ENCODE measurements at places on chromosomes 16 and 17.

- DNase-seq = no peak
Measured at GRCh38 chr17:58193641-58194255, 1.2 kb downstream of the EPX start.

- no peak for DNase-seq
Measured at GRCh38 chr17:43877031-43877430, 30.1 kb downstream of the CD300LG start.

GRCh38 chr16:17233318-17234002 lies 237.3 kb downstream of the XYLT1 start:
- DNase-seq = no peak

GRCh38 chr16:17466876-17467275 lies 3.9 kb downstream of the XYLT1 start:
- no peak for DNase-seq

DNA sequence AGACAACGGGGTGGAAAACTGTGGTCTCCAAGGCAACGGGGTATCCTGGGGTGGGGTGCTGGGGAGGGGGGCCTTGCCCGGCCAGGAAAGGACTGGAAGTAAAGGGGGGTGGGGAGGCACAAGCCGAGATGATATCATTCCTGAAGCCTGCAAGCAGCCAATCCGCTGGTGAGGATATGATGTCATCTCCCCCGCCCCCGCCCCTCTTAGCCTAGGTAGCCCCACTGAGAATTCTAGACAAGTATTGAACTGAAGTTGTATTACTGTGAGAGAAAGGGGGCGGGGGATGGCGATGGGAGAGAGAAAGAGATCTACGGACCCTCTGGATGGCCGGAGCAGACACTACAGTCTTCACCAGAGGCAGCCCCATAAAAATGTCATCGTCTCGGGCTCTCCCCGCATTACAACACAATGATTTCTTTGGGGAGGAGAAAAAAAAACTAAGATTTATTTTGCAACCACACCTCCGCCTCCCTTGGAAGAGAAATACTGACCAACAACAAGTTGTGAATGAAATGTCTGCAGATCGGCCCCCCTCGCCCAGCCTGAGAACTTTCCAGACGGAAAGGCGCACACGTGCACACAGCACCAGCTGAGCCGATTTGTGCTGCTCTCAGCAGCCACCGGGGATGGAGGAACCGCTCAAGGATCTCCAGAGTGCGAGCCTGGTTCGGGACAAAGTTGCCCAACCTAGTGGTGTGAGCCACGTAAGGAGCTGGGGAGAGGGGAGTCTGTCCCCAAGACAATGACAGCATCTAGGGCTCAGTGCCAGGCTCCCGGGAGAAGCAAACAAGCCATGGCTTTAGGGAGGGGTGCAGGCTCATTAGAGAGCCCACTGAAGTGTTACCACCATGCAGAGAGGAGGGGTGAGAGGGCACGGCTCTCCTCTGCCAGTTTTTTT lies 222.1 kb downstream of the SOX9 start:
- no peak for DNase-seq

- no peak for DNase-seq
Measured at GRCh38 chr16:1206326-1206725, 18.7 kb downstream of the TPSG1 start.

DNA sequence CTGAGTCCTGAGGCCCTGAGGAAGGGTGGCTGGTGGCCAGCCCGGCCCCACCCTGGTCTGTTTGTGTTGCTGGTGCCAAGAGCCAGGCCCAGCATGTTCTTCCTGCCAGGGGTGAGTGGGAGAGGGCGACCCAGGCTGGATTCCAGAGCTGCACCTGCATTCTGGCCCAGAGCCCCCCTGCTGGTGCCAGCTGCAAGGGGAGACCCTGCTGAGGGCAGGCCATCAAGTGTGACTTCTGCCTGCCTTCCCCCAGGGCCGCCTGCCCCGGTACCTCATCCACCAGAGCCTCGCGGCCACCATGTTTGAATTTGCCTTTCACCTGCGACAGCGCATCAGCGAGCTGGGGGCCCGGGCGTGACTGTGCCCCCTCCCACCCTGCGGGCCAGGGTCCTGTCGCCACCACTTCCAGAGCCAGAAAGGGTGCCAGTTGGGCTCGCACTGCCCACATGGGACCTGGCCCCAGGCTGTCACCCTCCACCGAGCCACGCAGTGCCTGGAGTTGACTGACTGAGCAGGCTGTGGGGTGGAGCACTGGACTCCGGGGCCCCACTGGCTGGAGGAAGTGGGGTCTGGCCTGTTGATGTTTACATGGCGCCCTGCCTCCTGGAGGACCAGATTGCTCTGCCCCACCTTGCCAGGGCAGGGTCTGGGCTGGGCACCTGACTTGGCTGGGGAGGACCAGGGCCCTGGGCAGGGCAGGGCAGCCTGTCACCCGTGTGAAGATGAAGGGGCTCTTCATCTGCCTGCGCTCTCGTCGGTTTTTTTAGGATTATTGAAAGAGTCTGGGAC lies 2.4 kb upstream of the TCAP start:
- DNase-seq = no peak

GRCh38 chr16:19690196-19690595 lies 27.8 kb downstream of the KNOP1 start:
- DNase-seq = no peak

- DNase-seq = no peak
Measured at GRCh38 chr17:82835122-82835521, 4.7 kb downstream of the ZNF750 start.

- DNase-seq = no peak
Measured at GRCh38 chr17:1447052-1447451, 9.0 kb downstream of the CRK start.

- no peak for DNase-seq
Measured at GRCh38 chr16:7521834-7522233, 189.2 kb downstream of the RBFOX1 start.

DNA sequence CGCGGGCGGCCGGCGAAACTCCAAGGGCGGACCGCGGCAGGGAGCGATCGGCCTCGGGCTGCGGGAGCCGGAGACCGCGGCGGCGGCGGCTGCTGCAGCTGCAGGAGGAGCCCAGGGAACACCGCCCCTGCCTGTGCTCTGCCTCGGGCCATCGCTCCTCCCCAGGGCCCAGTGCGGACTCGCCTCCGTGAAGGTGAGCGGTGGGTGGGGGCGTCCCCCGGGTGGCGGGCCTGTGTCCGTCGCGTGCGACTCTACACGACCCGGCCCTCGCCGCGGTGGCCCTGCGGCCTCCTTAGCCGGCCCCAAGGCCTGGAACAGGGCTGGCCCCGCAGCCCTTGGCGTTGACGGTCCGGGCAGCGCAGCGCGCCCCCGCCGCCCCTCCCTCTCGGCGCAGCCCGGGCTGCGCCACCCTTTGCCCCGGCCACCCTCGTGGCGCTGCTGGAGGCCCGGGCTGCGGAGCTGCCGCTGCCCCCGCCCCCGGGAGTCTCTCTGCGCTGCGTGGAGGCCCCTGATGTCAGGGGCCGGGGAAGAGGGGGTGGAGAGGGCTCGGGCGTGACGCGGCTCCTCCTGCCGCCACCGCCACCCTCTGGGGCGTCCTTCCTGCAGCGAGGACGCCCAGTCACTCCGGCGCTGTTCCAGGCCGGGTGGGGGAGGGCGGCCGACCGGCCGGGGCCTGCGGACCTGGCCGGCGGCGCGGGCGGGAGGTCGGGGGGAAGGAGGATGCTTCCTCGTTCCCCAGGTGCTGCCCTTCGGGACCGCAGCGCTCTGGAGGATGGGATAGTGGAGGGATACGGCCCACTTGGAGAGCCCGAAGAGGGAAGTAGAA lies 485 bp downstream of the DYNLL2 start:
- peak; percentile 58 for DNase-seq

DNA sequence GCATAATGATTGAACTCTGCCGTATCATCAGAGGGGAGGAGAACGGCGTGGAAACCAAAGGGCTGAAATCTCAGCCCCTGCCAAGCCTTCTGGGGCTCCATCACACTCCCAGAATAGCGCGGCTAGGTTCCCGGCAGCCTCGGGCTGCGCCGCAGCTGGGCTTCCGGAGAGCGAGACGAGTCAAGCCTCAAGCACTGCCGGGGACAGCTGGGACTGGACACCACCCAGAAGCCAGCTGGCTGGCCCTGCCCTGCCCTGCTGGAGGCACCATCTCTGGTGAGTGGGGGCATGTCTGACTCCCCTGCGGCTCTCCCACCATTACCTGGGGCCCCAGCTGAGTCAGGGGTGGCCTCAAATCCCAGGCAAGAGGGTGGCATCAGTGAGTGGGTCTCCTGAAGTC lies 7.2 kb upstream of the GPRC5C start:
- no peak for DNase-seq

- DNase-seq = no peak
Measured at GRCh38 chr16:56865394-56866062, 521 bp downstream of the SLC12A3 start.

DNA sequence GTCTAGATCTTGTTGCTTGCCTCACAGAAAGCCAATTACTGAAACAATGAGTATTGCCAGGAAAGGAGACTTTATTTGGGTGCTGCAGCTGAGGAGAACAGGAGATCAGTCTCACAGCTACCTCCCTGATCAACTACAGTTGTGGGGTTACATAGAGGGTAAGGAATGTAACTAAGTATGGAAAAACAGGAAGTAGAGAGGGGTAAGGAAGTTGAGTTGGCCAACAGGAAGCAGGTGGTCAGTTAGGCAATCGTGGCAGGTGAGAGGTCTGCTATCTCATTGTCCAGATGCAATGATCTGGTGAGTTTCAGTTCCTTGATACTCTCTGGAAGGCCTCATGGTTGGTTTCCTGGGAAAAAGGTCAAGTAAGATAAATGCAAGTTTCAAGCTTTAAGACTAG lies 333.1 kb upstream of the GOT2 start:
- no peak for DNase-seq

DNA sequence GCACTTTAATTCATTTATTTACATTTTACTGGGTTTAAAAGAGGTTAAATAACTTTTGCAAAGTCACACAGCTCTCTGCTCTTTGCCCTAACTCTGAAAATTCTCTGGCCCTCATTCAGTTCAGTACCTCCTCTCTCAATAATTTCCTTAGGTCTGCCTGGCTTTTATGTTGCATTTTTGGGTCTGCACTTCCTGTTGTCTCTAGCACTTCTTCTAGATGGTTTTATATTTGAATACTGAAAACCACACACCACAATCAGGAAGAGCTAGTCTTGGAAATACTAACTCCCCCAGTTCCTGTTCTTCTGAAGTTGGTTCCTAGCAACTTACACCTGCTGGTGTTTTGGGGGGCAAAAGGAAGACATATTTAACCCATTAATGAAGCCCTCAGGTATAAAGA lies 577.9 kb downstream of the HS3ST4 start:
- DNase-seq = no peak

- no peak for DNase-seq
Measured at GRCh38 chr17:38848939-38849605, 4.4 kb downstream of the RPL23 start.

- DNase-seq = no peak
Measured at GRCh38 chr17:7034955-7035590, 742 bp upstream of the SLC16A13 start.

- DNase-seq = no peak
Measured at GRCh38 chr16:21685034-21685455, 21.3 kb downstream of the OTOA start.

- DNase-seq = peak; percentile 68
Measured at GRCh38 chr16:3611146-3611975, at the start of gene SLX4. Gene SLX4, minus strand, starts transcription at chr16:3611606. Its CDS starts 2,642 bp downstream, at chr16:3608964.

DNA sequence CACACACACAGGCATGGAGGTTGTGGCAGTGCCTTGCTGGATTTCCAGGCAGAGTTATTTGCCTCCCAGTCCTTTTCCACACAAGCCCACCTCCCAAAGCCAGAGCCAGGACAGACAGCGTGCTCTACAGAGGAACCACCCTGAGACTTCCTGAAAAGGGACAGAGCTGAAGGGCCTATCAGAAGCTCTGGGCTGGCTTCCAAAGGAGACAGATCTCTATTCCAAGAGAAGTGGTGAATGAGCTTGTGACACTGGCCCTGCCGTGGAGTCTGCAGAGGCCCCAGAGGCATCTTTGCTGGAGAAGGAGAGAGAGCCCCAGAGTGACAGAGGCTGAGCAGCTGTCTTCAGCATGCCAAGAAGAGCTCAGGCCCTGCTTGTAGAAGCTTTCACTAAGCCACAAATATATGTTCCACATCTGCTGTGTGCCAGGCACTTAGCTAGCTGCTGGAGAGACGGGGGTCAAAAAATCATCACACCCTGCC lies 8.3 kb upstream of the LPCAT2 start:
- DNase-seq = no peak

- no peak for DNase-seq
Measured at GRCh38 chr17:63402431-63403212, 43.5 kb downstream of the CYB561 start.

- no peak for DNase-seq
Measured at GRCh38 chr16:68229431-68230175, 6.3 kb downstream of the ESRP2 start.

- no peak for DNase-seq
Measured at GRCh38 chr17:81817758-81818147, 13.8 kb downstream of the GCGR start.

DNA sequence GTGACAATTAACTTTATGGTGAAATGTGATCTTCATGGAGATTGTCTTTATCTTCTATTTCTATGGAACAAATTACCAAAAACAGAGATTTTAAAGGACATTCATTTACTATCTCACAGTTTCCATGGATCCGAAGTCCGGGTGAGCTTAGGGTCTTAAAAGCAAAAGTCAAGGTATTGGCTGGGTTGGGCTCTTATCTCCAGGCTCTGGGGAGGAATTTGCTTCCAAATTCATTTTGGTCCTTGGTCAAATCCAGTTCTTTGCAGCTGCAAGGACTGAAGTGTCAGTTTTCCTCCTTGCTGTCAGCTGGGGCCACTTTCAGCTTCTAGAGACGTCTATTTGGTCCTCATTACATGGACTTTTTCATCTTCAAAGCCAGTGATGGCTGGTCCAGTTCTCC lies 395.8 kb upstream of the MAF start:
- no peak for DNase-seq

DNA sequence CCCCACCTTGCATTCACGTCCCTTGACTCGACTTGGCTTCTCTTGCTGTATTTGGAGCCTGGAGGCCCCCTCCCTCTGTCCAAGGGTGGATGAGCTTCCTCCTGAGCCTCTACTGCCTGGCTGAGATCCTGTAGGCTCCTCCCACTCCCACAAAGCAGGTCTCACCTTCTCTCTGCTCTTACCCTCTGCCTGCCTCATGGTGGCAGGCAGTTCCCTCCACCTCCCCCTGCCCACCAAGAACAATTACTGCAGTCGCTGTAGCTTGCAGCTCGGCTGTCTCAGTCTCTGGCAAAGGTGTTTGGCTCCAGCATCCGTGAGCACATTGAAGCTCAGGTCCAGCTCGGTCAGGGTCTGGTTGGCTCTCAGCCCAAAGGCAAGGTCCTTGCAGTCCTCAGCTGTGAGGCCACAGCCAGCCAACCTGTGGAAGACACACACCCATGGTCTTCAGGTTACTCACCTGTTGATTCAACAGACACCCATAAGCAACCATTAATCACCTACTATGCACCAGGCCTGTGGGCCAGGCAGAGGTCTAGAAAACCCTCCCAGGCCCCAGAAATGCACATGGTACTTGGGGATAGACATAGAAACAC lies 42.6 kb downstream of the NLRP1 start:
- DNase-seq = no peak

DNA sequence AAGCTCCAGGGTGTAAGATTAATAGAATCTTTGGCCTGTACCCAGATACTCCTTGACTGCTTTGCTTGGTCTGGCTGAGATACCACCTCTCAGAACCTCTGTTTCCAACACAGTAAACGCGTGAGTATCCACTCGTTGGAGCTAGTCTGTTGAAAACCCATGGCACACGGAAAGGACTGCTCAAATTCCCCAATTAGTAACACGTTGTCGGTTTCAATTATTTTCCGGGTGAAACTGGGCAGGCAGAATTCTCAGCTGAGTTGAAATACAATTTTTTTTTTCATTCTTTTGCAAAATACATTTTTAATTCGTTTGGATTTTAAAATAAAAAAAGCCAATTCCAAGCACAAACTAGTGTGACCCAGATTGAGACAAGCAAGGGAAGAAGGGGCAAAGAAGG lies 120.5 kb downstream of the MAF start:
- DNase-seq = no peak

- DNase-seq = no peak
Measured at GRCh38 chr16:50602531-50603205, 54.5 kb downstream of the NKD1 start.

Data from stimulated activated CD8-positive, alpha-beta memory T cell treated with anti-CD3 and anti-CD28 coated beads, Interleukin-4, amount 100 ng/mL, for 4 hours (primary cell).